CD8-positive, alpha-beta memory T cell (primary cell): ENCODE measurements at places on chromosomes 4 and X. TPM values are rescaled to one million over a fixed set of nuclear protein-coding genes. Genes with fewer than 3 reads are reported as not detected.

DNA sequence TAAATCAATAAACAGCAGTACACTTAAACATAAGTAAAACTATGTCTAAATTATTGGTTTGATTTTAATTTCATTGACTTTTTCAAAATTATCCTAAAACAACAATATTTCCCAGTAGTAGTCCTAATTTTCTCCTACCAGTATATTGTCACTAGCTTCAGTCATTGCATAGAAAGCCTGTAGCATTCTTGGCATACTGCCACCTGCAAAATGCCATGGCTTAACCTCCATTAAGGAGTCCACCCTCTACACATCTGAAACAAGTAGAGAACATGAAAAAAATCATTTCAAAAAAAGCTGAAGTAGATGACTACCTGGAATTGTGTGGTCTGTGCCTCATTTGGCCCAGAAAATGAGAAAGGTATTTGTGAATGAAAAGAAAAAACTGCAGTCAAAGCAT lies 348.5 kb downstream of the INPP4B start:
- H3K4me1 ChIP-seq, result no peaks in the 10 kb centered on the region
- DNase-seq, result no peak
- no peak overlapping the region for H3K27ac ChIP-seq
- H3K27me3 ChIP-seq, result no peaks in the 10 kb centered on the region

- peak within 1 kb of the TSS; percentile 85 for H3K27ac ChIP-seq
- no peaks in the 10 kb centered on the region for H3K36me3 ChIP-seq
- peaks cover 45% of the 10 kb centered on the region for H3K4me1 ChIP-seq
- H3K27me3 ChIP-seq, result no peaks in the 10 kb centered on the region
- H3K4me3 ChIP-seq, result peak within 1 kb of the TSS; percentile 75
These were observed at the start of gene KIAA0232 for GRCh38 chr4:6782147-6782845. TSS of gene KIAA0232 (plus strand) at chr4:6782727. CDS start at chr4:6824454, 41,727 bp downstream.

DNA sequence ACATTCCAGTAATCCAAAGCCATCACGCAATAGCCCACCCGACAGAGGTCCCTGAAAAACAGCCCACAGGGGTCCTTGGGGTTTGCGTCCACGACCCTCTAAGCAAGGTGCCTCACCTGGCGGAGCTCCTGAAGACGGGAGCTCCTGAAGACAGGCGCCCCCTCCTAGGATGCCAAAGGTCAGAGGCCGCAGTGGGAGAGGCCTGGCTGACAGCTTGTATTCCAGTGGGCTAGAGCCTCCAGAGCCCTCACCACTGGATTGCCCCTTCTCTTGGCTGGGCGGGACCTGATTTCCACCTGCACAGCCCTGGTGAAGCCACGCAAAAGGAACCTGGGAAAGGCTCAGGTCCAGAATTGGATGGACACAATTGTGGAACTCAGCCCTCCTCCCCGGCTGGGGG lies 29.7 kb upstream of the WFS1 start:
- H3K27ac ChIP-seq, result no peak overlapping the region
- H3K36me3 ChIP-seq, result no peaks in the 10 kb centered on the region
- peaks cover 14% of the 10 kb centered on the region for H3K27me3 ChIP-seq
- no peaks in the 10 kb centered on the region for H3K4me1 ChIP-seq

DNA sequence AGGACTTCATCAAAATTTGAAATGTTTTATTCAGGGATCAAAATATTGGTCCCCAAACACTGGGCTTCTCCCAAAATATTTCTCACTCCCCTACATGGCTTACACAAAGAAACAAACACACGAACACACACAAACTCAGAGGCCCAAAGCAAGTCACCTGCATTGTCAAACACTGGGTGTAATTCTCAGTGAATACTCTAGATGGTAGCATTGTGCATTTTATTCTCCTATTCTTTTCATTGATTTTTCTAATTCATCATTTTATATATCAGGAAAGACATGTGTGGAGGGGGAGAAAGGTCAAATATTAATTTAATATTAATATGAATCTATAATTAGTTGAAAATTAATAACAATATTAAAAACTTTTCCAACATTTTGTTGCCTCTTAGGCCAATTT lies 72.3 kb upstream of the TNMD start:
- H3K27me3 ChIP-seq, result no peaks in the 10 kb centered on the region
- H3K4me1 ChIP-seq, result no peaks in the 10 kb centered on the region
- H3K27ac ChIP-seq, result no peak overlapping the region
- no peak overlapping the region for H3K4me3 ChIP-seq
- DNase-seq, result no peak

DNA sequence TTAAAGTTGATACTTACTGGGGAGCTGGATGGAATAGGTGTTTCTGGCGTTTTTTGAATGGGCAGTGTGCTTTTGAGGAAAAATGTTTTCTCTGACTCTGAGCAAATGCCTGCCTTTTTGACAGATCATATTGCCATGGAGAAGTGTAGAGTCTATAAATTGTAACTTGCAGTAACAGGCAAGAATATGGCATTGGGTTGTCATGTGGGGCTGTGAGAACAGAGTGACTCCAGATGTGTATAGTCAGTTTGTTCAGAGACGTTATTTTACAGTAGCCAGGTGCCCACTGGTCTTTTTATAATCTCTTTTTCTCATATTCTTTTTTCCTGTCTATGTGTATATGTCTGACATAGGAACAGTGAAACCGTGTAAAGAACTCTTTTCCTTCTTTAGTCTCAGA lies 40.8 kb downstream of the RAPGEF2 start:
- DNase-seq, result no peak
- H3K4me3 ChIP-seq, result no peak overlapping the region
- no peaks in the 10 kb centered on the region for H3K4me1 ChIP-seq
- no peaks in the 10 kb centered on the region for H3K36me3 ChIP-seq
- no peaks in the 10 kb centered on the region for H3K27me3 ChIP-seq
- H3K27ac ChIP-seq, result no peak overlapping the region

GRCh38 chrX:38798956-38799355 lies 2.3 kb upstream of the MID1IP1 start:
- no peak overlapping the region for H3K4me3 ChIP-seq
- no peak for DNase-seq
- no peaks in the 10 kb centered on the region for H3K36me3 ChIP-seq
- H3K27ac ChIP-seq, result no peak overlapping the region
- H3K4me1 ChIP-seq, result no peaks in the 10 kb centered on the region

GRCh38 chr4:40575846-40576245 lies 53.8 kb downstream of the RBM47 start:
- H3K27ac ChIP-seq, result no peak overlapping the region
- no peak for DNase-seq
- H3K4me3 ChIP-seq, result no peak overlapping the region
- H3K27me3 ChIP-seq, result no peaks in the 10 kb centered on the region

DNA sequence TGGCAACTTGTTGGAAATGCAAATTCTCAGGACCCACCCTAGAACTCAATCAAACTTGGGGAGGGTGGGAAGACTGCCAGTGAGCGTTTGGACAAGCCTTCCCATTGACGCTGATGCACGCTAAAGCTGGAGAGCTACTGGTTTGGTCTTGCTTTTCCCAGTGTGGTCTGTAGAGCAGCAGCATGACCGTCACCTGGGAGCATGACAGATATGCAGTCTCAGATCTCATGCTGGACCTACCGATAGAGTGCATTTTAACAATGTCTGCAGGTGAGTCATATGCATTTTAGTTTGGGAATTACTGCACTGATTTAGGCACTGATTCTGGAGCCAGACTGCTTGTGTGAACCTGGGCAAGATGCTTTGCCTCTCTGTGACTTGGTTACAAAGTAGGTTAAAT lies 27.2 kb downstream of the HPF1 start:
- no peak overlapping the region for H3K27ac ChIP-seq
- H3K4me1 ChIP-seq, result no peaks in the 10 kb centered on the region

DNA sequence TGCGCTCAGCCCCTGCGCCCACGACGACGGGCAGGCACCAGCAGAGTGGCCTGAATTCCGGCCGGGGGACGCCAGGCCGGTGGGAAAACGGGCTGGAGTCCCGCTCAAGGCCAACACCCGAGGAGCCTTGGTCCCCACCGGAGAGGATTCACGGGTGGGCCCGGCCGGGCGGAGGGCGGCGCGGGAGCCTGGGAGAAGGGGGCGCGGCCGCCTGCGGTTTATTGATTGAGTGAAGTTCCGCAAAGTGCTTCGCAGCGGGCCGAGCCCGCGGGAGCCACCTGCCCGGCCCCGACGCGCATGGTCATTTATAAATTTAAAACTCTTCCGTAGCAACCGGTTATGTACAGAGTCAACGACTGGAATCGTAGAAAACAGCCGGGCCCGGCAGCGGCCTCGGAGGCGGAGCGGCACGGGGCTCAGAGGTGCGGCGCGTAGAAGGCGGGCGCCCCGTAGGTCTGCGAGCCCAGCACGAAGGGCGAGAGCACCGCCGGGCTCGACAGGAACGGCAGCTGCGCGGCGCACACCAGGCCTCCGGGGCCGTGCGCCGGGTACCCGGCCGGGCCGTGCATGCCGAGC lies 3.6 kb downstream of the NKX1-1 start:
- no peak for DNase-seq
- no peaks in the 10 kb centered on the region for H3K36me3 ChIP-seq
- H3K27ac ChIP-seq, result no peak overlapping the region
- H3K27me3 ChIP-seq, result peaks cover 10% of the 10 kb centered on the region
- no peaks in the 10 kb centered on the region for H3K4me1 ChIP-seq

GRCh38 chr4:103046416-103047290 lies 27.1 kb upstream of the SLC9B1 start:
- no peaks in the 10 kb centered on the region for H3K27me3 ChIP-seq
- peaks cover 6% of the 10 kb centered on the region for H3K36me3 ChIP-seq
- peak; percentile 47 for DNase-seq

- no peak overlapping the region for H3K27ac ChIP-seq
- H3K27me3 ChIP-seq, result no peaks in the 10 kb centered on the region
- no peak overlapping the region for H3K4me3 ChIP-seq
These were observed 12.3 kb downstream of the CLDN2 start for GRCh38 chrX:106932492-106932923.

DNA sequence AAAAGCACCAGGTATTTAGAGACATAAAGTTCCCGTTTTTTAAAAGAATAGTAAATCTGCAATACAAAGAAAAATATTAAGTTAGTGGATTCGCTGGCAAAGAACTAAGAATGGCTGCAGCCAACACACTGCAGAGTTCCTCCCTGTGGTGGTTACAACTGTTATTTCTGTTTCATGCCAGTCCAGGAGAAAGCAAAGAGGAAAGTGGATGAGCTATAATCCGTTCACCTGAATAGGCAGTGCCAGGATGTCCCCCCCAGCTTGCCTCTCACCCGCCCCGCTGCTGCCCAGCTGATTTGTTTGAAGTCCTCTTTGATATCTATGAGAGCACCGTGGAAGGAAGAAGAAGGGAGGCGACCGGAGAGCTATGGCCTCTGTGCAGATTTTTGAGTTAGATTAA lies 63.9 kb downstream of the PTCHD1 start:
- H3K27ac ChIP-seq, result no peak overlapping the region
- H3K4me1 ChIP-seq, result no peaks in the 10 kb centered on the region
- H3K27me3 ChIP-seq, result no peaks in the 10 kb centered on the region
- DNase-seq, result no peak
- H3K4me3 ChIP-seq, result no peak overlapping the region

- DNase-seq, result no peak
- no peaks in the 10 kb centered on the region for H3K27me3 ChIP-seq
- no peaks in the 10 kb centered on the region for H3K4me1 ChIP-seq
These were observed 13.0 kb upstream of the SLC10A4 start for GRCh38 chr4:48470137-48470536.

GLUD2 gene
- 0.64 TPM for total RNA-seq

FGFBP1 gene
- total RNA-seq, result not detected

CYTL1 gene
- total RNA-seq, result not detected

KCNIP4 gene
- total RNA-seq, result not detected
